ENCODE measurements at places on chromosomes 1 and 21.

DNA sequence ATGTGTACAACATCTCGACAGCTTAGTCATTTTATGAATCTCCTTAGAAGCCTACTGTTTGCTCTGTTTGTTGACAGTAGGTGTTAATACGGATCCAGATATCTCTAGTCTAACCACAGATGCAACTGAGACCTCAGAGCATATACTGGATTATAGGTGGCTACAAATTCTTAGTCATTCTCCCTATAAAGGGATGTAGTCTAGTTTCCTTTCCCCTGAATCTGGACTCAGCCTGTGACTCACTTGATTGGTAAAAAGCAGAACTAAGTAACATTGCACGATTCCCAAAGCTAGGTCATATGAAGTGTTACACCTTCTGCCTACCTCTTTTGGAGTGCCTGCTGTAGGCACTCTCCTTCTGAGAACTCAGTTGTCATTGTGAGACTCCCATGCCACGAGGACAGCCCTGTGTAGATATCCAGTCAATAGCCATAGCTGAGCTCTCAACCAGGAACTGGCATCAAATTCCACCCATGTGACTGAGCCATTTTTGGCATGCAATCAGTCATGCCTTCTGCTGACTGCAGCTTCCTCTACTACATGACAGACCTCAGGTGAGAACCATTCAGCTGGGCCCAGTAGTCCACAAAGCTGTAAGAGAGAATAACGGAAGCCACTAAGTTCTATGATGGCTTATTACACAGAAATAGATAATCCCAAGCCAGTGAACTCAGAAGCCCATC, 135.9 kb upstream of the CHRM3 start:
- DNase-seq: no peak

DNA sequence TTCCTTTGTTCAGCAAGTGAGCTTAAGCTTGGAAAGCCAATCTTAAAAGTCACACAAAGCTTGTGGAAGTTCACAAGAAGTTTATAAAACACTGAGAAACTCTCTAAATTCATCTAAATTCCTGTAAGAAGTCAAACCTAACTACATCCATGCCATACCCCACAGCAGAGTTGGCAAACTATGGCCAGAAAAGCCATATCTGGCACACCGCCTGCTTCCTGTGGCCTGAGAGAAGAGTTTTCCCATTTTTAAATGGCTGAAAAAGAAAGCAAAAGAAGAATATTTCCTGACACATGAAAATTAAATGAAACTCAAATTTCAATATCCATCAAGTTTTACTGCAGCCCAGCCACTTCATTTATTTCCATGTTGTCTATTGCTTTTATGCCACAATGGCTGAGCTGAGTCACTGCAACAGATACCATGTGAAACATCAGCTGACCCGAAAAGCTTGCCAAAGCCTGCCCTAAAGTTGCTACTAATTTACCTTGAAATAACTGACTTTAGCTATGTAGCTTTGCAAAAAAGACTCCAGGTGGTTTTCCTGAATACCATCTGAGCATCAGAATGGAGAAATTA, 237.1 kb downstream of the SLC45A1 start:
- DNase-seq: no peak

- DNase-seq: no peak
These were observed 117.2 kb upstream of the KCNJ15 start for GRCh38 chr21:38139380-38140168.

DNA sequence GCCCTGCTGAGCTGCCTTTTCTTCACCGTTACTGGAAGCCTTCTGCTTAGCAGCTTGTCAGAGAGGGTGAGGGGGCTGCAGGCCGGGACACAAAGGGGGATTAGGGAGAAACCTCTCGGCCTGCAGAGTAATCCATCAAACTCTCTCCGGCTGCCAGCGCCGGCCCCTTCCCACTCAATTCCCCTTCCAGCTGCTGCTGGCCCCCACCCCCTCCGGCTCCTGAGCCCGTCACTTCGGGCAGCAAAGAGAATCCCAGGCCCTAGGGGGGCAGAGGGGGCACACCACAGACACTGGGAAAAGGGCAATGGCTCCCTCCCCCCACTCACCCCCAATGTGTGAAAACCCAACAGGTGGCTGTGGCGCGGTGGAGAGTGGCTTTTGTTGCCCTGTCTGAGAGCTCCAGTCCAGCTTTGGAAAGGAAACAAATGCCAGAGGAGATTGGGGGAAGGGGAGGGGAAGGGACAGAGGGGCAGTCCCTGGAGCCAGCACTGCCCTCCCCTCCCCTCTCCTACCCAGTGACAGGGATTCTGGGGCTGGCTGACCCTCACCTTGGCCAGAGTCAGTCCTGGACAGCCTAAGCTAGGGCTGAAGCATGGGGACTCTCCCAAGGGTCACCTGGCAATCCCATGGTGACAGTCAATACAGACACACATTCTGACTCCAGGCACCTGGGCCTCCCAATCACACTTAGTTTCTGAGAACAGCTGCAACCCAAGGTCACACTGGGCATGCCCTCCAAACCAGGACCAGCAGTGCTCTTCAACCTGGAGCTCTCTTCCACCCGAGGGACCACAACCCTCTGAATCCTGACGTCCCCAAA, 9.5 kb downstream of the SLC45A3 start:
- no peak for DNase-seq

GRCh38 chr1:206814716-206815341, 42.5 kb upstream of the IL10 start:
- DNase-seq: no peak
